ENCODE measurements at places on chromosomes 4 and X.

- DNase-seq, result no peak
Observed at GRCh38 chrX:64395568-64395929, 297 bp upstream of the MTMR8 start.

DNA sequence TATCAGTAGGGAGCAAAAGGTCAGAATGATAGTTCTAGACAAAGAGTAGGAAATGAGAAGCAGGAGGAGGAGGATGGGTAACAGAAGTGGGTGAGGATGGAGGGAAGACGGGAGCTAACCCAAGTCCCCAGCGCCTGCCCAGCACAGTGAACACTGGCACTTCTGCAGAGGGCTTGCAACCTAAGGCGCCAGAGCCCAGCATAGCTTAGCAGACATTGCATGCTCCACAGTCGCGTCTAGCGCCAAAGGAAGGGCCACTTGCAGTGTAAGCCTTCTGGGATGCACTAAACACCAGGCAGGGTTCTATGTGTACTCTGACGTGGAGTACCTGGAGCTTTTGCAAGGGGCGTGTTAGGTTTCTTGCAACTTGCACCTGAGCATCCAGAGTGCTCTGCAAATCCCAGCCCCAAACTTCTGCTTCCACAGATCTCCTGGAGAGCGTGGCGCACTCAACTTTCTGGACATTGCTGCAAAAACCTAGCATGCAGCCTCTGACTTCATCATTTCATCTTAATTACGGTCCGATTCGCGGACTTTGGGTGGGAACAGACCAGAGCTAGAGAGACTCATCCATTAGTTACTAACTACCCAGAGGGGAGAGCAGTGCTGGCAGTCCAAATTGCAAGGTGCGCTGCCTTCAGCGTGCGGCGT lies 46.5 kb upstream of the NKAP start:
- DNase-seq, result no peak

DNA sequence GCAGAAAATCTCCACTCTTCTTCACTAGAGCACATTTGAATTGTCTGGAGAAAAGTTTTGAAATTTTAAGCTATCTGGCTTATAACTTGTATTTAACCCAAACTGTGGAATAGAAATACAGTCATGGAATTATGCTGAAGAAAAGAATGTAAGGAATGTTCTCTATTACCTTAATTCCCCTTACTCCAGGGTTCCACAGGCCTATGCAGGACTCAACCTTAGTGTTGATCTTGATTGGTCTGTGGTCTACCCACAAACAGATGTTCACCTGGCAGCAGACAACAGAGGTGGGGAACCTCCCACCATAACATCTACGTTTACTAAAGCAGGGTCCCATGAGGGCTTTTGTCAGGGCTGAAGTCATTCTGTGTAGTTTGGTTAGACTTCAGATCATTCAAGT lies 189.3 kb upstream of the GPRIN3 start:
- no peak for DNase-seq

- no peak for DNase-seq
Observed at GRCh38 chr4:85681921-85682320, 207.0 kb downstream of the ARHGAP24 start.

- DNase-seq, result no peak
Observed at GRCh38 chrX:151697522-151697921, 2.3 kb downstream of the PRRG3 start.

DNA sequence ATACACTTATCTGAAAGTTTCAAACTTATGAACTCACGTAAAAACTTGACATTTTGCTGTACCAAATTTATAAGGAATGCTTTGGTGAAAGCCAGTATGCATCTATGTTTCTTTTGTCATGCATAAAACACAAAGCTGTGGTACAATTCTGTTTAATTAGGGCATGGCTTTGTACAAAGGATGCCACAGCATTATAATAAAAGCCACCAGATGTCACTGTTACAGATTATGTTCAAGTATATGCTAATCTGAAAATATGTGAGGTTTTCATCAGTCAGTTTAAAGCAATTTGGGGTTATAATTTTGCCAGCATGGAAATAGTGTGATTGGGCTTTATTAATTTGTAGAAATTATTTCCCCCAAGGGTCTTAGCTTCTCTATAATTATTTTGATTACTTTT lies 69.0 kb downstream of the ATOH1 start:
- no peak for DNase-seq

DNA sequence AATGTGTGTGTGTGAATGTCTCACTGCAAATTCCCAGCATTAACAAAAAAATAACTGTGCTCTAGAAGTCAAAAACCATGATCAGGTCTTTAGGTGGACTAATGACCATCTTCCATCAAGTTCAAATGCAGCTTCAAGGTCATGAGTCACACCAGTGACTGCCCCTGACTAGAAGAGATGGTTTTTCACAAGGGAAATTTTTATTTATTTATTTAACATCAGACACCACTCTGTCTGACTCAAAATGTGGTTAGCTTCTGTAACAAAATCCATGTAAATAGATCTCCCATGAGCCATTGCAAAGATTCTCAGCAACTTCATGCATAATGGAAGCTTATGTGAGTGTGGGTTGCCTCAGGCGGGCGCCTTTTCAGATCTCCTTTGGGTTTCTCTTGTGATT lies 219.2 kb downstream of the KIT start:
- no peak for DNase-seq

- DNase-seq, result no peak
Observed at GRCh38 chr4:40831146-40831907, 81.6 kb downstream of the NSUN7 start.

- DNase-seq, result no peak
Observed at GRCh38 chr4:163556177-163556576, 61.7 kb downstream of the TMA16 start.

GRCh38 chr4:122906859-122907305 lies 15.5 kb downstream of the NUDT6 start:
- no peak for DNase-seq

DNA sequence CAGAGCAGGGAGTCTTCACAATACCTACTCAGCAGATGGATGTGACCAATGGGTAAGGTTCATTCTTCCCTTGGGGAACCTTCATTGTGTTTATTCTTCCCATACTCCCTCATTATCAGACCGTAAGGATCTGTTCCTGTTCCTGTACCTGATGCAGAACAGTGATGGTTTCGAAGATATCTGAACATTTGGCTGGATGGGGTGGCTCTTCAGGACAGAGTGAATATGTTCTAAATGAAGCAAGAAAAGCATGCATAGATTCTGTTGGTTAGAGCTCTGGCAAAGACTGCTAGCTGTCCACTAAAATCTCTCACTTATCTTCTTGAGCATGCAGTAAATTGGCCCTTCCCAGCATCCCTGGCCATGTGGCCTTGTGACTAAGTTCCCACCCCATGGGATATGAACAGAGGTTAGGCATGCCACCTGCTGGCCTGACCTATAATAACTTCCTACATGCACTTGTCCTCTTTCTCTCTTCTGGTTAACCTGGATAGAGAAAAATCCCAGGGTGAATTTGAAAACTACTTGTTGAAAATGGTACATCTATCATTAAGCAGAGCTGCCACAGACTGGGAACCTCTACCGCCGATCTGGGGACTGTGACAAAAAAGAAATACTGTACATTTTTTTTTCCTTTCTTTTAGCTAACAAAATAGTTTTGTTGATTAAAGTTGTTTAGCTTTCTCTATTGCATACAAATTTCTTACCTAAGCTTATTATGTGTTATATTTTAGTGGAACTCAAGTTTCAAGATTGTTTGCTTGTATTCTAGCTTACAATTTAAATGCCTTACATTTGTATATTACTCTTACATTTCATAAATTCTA lies 60.0 kb upstream of the BANK1 start:
- DNase-seq, result no peak

GRCh38 chr4:176319151-176319703 lies 539 bp upstream of the SPCS3 start:
- no peak for DNase-seq

DNA sequence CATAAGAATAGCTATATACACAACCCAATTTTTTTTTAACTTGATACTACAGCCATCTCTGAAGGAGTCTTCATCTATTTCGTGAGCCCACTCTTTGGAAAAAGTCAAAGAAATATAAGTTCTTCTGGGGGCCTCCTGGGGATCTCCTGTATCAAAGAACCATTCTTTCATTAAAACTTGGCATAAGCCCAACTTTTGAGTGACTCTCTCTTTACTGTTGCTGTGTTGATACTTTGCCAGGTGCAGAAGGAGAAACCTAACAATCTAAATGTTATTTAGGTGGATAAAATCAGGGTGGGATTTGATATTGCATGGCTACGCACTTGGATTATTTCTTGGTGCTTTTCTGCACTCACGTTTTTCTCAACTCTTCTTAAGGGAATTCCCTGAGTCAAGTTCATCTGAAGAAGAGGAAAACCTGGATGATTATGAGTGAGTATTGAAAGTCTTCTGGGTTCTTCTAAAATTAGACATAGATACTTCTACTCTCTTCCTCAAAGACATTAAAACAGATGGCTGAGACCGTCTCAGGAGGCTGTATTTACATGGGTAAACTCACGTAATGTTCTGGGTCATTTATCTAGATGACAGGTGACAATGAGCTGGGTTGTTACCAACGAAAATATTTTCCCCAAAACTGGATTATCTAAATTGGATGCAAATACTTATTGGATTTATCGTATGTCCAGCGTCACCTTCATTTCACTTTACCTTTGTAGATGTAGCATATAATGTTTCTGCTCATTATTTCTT lies 25.2 kb downstream of the BMX start:
- no peak for DNase-seq

- DNase-seq, result no peak
Observed at GRCh38 chr4:168150420-168151050, 58.2 kb downstream of the ANXA10 start.

DNA sequence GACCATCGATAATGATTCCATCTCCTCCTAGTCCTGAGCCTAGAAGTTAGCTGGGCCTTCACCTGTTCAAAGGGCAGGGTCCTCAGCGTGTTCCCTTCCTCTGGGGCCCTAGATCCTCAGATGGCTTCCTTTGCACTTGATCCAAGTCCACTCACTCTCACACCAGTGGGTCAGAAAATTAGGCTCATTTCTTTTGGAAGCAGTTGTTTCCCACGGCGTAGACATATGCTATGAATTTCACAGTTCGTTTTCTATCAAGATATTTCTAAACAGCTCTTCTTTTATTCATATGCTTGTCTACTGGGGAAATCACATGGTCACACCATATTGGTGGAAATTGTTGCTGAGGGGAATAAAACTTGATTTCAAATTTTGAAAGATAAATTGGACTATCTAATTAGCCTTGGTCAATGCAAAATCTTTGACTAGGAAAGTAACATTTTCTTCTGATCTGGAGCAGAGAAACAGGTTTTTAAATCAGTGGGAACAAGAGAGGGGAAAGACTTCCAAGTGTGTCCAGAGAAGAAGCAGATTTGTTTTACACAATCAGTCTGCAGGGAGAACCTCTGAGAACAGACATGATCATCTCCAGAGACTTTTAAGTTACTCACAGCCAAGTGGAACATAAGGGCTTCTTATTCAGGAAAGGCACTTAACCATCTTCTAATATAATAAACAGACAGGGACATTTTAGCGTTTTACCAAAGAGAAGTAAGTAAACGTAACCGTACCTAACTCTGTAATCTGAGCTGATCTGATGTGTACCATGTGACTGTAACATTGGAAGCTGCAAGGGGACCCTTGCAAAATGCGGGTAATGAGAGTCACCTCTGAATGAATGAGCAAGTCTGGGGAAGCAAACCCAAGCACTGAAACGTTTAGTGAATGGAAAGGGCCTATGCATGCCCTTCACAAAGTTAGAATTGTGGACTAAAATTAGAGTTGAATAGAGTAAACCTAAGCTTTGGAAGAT lies 455.7 kb upstream of the FAT1 start:
- DNase-seq, result no peak

GRCh38 chrX:100070334-100070849 lies 339.7 kb downstream of the PCDH19 start:
- DNase-seq, result no peak

- DNase-seq, result no peak
Observed at GRCh38 chr4:134057356-134057755, 144.2 kb downstream of the PABPC4L start.

GRCh38 chr4:159024266-159024665 lies 78.6 kb upstream of the RAPGEF2 start:
- DNase-seq, result no peak

- DNase-seq, result no peak
Observed at GRCh38 chrX:9352694-9353411, 112.0 kb upstream of the TBL1X start.

- no peak for DNase-seq
Observed at GRCh38 chrX:41322821-41323603, 10.9 kb upstream of the DDX3X start.

DNA sequence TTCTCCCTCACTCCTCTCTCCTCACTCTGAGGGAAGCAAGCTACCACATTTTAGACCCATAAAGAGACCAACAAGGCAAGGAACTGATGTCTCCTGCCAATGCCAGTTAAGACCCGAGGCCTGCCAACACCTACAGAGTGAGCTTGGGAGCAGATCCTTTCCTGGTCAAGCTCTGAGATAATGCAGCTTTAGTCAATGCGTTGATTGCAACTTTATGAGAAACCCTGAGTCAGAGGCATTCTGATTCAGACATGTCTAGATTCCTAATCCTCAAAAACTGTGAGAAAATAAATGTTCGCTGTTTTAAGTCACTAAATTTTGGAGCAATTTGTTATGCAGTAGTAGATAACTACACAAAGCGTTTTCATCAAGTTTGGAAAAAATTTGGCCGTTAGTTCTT lies 115.5 kb downstream of the JADE1 start:
- DNase-seq, result no peak

DNA sequence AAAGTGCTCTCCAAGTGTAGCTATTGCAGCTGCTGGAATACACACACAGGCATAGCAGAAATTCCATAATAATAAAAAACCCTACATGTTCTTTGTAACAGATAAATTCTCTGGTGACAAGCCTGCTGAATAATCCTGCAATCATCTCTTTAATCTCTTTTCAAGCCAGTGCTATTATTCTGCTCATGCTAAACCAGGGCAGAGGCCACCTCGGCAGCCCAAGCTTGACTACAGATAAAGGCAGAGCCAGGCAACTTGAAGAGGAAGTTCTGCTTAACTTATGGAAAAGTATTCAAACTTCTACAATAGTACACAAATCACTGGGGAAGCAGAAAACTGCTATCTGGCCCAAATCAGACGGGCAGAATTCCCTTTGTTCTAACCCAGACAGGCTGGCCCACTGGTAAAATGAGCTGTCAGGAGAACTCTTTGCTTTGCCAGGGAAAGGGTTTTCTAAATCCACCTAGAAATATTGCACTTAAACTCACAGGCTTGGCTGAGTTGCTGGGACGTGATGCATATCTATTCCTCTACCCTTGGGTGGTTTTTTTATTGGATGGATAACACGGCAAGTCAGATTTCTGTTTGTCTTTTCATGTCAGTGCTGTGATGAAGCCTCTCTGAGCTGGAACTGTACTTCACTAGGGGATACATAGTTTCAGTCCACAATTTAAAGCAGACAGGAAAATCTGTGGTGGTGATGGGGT lies 70.5 kb downstream of the GATB start:
- no peak for DNase-seq

- no peak for DNase-seq
Observed at GRCh38 chr4:184616633-184617551, 32.4 kb downstream of the CASP3 start.

- DNase-seq, result no peak
Observed at GRCh38 chrX:147917700-147918695, 6.3 kb downstream of the FMR1 start.

DNA sequence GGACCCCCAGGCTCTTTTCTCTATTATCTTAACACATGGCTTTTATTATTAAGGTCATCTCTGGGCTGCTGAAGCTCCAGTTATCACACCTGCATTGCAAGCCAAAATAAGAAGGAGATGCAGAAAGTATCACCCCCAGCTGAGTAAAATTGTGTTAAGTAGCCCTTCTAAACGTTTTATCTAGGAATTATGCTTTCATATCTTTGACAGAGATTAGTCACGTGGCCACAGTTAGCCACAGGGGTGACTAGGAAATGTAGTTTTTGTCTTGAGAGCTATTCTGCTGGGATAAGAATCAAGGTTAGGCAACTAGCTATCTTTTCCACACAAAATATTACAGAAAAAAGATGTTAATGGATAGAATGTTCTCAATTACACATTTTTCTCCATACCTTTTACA lies 102.1 kb downstream of the ANXA3 start:
- no peak for DNase-seq
